ENCODE measurements at places on chromosomes 16 and 17.

DNA sequence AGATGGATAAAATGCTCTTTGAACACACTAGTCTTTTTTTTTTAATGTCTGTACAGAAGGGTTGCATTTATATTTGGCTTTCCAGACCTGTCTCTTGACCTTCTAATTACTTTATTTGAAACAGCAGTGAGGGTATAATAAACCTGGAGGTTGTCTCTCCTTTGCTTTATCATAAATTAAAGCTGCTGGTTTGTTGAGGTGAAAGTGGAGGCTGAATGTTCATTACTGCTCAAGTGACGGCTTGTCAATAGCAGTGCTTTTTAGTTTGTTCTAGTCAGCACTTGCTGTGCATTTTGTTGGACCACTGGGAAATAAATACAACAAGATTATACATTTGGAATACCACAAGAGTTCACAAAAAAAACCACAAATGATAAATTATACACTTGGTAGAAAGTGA, 264.2 kb downstream of the IRX3 start:
- no peak for DNase-seq

DNA sequence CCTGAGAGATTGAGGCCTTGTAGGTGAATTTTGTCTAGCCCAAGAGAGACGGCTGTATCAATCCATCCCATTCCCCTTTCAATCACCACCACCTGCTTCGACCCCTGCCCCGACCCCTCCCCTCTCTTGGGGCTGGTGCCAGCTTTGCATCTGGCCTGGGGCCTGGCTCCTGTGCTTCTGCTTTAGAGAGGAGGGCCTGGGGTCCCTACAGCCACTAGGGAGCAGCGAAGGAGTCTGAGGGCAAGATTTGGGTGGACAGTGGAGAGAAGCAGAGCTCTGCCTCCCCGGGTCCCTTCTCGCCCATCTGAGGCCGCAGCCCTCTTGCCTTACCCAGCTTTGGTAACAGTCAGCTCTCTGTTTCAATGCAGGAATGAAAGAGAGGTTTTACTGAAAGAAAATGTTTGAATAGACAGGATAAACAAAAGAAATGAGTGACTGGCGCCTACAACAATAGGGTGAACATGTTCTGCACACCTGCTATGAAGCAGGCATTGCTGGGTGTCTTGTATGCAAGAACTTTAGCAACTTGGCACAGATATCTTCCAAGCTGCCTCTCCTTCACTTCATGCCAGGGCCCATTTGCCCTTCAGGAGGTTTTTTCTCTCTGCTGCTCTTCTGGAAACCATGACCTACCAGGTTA, 57.4 kb downstream of the SLC47A1 start:
- no peak for DNase-seq

DNA sequence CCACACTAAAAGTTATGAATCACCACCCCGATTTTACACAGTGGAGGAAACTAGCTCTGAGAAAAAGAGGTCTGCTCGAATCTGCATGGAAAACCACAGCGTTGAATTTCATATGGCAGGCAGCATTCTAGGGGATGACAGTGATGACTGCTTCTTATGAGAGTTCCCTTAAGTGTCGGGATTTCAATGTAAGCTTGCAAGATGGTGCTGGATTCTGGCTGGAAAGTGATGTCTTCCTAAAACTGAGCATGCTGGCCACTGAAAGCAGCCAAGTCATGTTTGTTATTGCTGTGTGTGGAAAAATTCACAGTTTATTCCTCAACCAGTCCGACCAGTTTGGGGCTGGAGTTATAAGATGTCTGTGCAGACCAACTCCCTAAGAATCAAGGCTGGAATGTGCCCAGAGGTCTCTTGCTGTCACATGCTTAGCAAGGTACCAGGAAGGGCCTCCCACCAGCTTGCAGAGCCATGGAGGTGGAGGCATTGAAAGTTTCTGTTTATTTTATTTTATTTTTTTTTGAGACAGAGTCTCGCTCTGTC, 37.2 kb upstream of the GAN start:
- DNase-seq: no peak

DNA sequence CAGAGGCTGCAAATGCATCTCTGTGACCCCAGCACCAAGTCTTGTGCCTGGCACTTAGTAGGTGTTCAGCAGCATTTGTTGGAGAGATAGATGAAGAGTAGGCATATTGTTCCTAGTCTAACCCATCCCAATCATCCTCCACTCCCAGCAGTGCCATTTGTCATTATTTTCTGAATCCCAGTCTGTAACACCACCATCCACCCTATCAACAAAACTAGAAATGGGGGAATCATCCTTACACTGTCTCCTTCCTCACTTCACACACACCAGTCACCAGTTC, 95.9 kb upstream of the TBX2 start:
- DNase-seq: no peak

- no peak for DNase-seq
Observed at GRCh38 chr16:27506771-27507170, 42.9 kb downstream of the GTF3C1 start.

- DNase-seq: no peak
Observed at GRCh38 chr17:37699285-37699973, 45.4 kb downstream of the HNF1B start.

- DNase-seq: no peak
Observed at GRCh38 chr16:471353-472198, 46.1 kb downstream of the RAB11FIP3 start.

DNA sequence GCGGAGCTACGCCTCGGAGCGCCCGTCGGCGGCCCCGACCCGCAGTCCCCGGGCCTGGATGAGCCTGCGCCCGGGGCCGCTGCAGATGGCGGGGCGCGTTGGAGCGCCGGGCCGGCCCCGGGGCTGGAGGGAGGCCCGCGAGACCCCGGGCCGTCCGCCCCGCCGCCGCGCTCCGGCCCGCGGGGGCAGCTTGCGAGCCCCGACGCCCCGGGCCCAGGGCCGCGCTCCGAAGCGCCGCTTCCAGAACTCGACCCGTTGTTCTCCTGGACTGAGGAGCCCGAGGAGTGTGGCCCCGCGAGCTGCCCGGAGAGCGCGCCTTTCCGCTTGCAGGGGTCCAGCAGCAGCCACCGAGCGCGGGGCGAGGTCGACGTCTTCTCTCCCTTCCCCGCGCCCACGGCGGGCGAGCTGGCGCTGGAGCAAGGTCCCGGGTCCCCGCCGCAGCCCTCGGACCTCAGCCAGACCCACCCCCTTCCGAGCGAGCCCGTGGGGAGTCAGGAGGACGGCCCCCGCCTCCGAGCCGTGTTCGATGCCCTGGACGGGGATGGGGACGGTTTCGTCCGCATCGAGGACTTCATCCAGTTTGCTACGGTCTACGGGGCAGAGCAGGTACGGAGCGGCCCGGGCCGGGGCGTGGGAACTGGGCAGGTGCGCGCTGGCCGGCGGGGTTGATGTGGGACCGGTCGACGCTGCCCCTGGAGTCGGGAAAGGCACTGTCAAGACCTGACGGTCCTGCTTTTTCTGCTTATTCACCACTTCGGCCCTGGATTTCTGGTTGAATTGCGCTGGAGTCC, 861 bp downstream of the RAB11FIP3 start:
- DNase-seq: no peak

DNA sequence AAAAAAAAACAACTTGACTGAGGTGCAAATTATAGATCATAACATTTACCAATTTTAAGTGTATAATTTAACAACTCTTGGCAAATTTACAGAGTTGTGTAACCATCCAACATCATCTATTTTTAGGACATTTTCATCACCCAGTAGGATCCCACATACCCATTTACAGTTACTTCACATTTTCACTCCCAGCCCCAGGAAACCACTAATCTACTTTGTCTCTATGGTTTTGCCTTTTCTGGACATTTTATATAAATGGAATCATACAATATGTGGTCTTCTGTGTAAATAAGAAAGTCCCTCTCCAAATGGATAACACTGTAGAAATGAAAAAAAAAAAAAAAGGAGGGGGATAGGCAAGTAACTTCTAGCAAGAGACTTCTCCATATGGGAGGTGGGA, 26.1 kb upstream of the XYLT1 start:
- DNase-seq: no peak

DNA sequence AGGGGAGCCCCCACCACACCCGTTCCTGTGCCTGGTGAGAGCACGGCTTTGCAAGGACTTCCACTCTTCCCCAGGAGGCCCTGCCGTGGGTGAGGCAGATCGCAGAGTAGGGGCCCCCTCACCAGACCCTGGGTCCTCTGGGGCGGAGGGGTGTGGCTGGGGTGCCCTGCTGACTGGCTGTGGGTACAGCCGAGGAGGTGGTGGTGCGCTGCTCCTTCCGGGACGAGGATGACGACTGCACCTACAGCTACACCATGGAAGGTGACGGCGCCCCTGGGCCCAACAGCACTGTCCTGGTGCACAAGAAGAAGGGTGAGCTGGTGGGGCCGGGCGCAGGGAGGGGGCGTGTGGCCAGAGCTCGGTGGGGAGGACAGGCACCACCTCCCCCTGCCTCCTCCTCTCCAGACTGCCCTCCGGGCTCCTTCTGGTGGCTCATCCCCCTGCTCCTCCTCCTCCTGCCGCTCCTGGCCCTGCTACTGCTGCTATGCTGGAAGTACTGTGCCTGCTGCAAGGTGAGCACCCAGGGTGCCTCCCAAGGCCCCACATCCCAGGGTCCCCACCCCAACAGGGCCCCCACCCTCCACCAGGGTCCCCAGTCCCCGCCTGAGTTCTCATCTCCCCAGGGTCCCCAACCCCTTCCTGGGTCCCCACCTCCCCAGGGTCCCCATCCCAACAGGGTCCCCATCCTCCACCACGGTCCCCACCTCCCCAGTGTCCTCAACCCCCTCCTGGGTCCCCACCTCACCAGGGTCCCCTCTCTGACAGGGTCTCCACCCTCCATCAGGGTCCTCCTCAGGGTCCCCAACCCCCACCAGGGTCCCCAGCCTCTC, 16.1 kb downstream of the ITGB4 start:
- no peak for DNase-seq

DNA sequence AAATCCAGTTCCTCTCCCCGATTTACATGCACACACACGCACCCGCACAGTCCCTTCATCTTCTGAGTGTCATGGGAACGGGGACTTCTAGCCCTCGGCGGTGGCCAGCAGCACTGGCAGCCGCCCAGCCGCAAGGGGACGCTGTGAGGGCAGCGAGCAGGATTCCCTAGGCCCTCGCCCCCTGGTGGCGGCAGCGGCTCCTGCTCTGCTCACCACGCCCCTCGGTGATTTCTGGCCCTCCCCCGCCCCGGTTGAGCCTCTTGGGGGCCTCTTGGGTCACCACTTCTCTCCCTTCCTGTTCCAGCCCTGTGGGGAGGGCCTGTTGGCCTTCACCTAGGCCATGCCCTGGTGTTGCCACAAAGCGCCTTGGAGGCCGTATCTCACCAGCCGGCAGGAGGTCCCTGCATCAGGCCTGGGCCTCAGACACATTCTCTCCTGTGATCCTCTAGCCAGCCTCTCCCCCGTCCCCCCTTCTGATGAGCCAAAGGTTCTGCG, 75.2 kb upstream of the KSR1 start:
- peak; percentile 92 for DNase-seq

GRCh38 chr17:49521471-49522356, 26.6 kb downstream of the NGFR start:
- DNase-seq: no peak

- DNase-seq: no peak
Observed at GRCh38 chr16:54048586-54049495, 237.7 kb downstream of the IRX3 start.

DNA sequence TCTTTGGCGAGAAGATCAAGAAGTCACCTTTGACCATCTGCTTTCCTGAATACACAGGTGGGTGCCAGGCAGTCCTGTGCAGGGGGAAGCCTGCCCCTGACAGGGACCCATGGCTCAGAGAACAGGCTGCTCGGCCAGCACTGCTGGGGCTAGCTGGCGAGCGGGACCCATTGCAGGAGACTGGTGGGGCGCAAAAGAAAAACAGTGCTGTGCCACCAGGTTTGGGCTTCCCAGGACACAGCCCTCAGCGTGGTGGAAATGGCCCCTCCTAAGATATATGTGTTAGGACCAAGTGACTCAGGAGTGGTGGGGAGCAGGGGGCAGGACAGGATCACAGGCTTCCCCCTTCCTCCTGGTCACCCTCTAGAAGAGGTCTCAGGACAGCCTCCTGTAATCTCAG, 73.9 kb downstream of the AMFR start:
- DNase-seq: peak; percentile 41

DNA sequence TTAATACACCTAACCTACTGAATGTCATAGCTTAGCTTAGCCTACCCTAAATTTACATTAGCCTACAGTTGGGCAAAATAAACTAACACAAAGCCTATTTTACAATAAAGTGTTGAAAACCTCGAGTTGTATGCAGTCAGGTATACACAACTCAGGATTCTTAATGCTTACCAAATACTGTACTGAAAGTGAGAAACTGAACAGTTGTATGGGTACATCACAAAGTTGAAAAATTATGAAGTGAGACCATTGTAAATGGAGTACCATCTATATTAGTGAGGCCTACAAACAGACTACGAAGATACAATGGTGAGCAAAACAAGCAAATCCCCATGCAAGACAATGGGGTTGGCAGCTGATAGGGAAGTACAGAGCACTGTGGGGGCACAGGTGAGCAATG, 79.7 kb downstream of the VAT1L start:
- DNase-seq: no peak

GRCh38 chr17:6893382-6894205, 62.1 kb upstream of the TEKT1 start:
- no peak for DNase-seq

GRCh38 chr16:8958344-8959167, 5.2 kb downstream of the USP7 start:
- no peak for DNase-seq

- peak; percentile 37 for DNase-seq
Observed at GRCh38 chr16:72172105-72173034, at the start of gene PMFBP1. TSS of gene PMFBP1 (minus strand) at chr16:72172155. CDS start at chr16:72171208, 947 bp downstream.

DNA sequence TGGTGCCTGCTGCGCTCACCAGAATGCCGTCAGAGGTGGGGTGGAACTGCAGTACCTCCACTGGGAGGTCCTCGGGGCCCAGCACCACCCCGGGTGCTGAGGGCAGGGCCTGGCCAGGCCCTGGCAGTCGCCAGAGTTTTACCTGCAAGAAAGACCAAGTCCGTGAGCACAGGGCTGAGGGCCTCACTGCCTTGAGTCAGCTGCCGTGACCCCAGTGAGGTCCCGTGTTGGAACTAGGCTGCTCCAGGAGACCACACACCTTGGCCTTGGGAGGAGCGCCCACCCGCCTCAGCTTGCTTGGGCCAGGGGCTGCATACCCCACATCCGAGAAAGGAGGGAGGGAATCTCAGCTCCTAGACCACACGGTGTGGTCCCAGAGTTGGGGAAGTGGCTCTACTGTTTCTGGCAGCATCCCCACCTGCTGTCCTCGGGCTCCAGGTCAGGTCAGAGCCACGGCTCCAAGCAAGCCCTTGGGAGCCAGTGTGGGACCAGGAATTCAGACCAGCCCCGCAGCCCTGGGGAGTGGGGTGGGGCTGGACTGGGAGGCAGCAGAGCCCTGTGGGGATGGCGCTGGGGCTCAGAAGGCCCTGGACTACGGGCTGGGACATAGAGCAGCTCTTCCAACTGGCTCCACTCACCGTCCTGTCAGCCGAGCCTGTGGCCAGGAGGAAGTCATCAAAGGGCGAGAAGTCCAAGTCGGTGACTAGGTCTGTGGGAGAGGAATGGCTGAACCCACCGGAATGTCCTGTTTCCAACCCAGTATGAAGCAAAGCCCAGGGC, 8.7 kb downstream of the CORO7 start:
- no peak for DNase-seq

- DNase-seq: no peak
Observed at GRCh38 chr16:55552621-55553020, 13.9 kb upstream of the CAPNS2 start.

GRCh38 chr17:45311760-45312476, 4.9 kb downstream of the MAP3K14 start:
- peak; percentile 81 for DNase-seq

Measured in activated naive CD4-positive, alpha-beta T cell treated with anti-CD3 and anti-CD28 coated beads, Interleukin-2, amount 50 U/mL, for 72 hours (primary cell).